ENCODE measurements at places on chromosomes 1 and 21.

GRCh38 chr1:36411674-36412648 lies 14.3 kb upstream of the LSM10 start:
- DNase-seq = peak; percentile 40

- peak; percentile 14 for DNase-seq
Observed at GRCh38 chr1:64608005-64608650, 136.7 kb upstream of the RAVER2 start.

DNA sequence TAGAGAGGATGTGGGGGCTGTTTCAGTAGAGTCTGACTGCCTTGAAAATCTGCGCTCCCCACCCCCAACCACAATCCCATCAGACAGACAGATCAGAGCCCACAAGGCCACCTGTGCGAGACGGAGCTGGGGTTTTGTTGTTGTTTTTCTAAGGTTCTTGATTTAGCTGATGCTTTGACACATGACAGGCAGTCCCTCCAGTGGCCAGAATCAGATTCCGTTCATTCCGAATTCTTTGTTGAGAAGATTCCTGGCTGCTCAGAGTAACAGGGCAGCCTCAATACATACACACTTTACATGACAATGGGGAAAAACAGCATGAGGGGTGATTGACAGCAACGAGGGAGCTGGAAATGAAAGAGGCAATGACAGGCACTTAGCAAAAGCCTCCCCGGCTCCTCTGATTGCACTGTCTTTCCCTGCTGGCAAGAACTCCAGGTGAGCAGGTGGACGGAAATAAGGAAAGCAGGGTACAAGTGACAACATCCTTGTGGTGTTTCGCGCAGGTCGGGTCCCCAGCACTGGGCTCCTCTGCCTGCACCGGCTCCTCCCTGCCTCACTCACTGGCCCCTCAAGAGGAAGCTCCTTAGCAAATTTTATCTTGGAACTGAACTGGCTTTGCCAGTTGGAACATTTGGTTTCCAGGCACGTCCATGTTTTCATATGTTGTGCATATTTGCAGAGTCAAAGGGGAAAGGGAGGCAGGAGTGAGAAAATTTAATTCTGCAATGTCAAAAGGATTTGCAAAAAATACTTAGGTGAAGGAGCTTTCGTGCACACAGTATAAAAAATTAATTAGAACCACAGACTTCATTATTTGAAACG lies 148.7 kb downstream of the PGBD5 start:
- no peak for DNase-seq

DNA sequence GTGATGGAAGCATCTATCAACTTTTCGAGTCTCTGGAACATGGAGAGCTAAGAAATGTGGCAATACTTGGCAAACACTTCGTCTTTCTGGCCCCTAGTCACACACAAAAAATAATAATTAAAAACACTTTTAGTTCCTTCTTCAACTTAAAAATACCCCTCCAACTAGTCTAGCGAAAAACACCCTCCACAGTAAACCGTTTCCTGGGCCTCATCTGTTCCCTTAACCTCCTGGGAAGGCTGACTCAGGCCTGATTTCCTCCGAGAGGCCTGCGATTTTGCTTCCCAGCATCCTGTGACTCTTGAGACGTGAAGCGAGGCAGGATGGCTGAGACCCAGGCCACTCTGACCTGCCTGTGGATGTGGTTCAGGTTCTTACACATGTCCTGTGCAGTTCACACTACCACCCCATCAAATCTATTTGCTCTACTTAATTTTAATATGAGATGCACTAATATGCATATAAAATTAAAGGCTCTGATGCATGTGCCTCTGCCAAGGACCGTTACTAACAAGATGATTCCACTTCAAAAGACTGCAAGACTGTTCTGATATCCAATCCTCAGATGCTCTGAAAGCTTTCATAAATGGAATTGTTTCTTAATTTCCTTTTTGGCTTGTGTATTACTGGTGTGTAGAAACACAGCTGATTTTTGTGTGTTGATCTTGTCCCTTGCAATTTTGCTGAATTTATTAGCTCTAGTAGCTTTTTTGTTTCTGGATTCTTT lies 3.5 kb downstream of the NAV1 start:
- peak; percentile 85 for DNase-seq

- no peak for DNase-seq
Observed at GRCh38 chr21:44931137-44931500, 8.7 kb upstream of the SLX9 start.

- no peak for DNase-seq
Observed at GRCh38 chr1:193437785-193438184, 251.4 kb upstream of the B3GALT2 start.

DNA sequence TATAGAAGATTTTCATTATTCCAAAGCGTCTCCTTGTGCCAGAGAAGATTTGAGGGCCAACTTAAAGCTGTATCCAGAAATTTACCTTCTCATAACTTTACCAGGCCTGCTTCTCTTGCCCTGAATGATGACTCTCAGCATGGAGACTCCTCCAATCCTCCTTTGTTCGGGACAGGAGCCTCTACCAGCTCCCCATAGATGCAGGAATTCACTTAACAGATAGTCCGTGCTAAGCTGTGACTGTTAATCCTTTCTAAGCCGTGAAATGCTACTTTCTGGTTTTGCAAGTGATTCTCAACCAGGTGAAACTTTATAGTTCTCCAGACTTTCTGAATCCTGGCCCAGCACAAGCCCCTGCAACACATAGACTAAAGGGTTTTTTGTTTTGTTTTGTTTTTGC lies 31.8 kb upstream of the KCND3 start:
- no peak for DNase-seq

- peak; percentile 96 for DNase-seq
Observed at GRCh38 chr1:156475568-156476500, 24.7 kb downstream of the MEF2D start.

DNA sequence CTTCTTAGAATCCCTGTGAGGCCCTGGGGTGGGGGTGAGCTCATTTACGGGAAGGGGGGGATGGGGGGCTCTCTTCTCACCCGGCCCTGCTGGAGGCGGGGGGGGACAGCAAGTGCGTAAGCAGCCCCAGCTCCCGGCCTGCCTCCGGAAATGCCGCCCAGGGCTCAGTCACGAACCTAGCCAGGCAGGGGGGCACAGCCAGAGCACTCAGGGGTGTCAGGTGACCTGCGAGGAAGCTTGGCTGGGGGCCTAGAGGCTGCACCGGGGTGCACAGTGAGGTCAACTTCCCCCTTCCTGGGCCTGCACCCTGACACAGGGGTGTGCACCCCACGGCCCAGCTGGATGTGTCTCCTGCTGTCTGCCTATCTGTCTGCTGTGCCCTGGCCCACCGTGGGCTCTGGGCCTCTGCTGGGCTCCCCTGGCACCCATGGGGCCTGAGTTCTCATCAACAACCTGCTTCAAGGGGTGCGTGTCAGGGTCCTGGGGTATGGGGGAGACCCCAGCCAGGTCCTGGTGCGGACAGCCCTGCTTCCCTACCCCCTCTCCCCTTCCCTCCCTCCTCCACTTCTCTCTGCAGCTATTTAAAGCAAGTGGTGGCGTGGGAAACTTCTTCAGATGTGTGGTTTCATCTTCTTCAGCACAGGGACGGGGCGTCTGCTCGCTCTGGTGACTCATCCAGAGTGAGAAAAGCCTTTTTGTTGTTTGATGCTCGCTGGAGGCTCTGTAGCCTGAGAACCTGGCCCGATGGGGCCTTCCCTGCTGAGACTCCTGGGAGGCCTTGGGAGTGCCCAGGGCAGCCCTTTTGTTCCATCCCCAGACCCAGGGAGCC lies 92.5 kb upstream of the RUNX3 start:
- peak; percentile 75 for DNase-seq

DNA sequence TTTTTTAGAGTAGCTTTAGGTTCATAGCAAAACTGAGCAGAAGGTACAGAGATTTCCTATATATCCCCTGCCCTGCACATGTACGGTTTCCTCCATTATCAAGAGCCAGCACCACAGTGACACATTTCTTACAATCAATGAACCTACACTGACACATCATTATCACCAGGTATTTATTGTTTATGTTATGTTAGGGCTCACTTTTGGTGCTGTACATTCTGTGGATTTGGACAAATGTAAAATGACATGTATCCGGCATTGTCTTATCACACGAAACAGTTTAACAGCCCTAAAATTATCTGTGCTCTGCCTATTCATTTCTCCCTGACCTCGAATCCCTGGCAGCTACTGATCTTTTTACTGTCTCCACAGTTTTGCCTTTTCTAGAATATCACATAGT lies 93.7 kb upstream of the DPH5 start:
- no peak for DNase-seq

DNA sequence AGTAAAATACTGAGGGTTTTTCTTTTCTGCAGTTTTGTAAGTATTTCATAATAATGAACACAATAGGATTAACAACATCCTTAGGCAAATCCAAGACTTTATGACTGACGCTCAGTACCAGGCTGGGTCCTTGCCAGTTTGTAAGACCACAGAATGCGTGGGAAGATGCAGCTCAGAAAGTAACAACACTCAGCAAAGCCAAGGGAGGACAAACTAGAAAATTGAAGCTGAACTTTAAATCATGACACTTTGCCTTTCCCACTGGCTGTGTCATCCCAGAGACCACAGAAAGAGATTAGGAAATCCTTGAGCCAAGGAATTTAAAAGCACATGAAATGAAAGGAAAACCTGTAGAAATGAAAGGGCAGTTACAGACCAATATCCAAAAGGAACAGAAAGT lies 426.3 kb upstream of the CHRM3 start:
- no peak for DNase-seq

DNA sequence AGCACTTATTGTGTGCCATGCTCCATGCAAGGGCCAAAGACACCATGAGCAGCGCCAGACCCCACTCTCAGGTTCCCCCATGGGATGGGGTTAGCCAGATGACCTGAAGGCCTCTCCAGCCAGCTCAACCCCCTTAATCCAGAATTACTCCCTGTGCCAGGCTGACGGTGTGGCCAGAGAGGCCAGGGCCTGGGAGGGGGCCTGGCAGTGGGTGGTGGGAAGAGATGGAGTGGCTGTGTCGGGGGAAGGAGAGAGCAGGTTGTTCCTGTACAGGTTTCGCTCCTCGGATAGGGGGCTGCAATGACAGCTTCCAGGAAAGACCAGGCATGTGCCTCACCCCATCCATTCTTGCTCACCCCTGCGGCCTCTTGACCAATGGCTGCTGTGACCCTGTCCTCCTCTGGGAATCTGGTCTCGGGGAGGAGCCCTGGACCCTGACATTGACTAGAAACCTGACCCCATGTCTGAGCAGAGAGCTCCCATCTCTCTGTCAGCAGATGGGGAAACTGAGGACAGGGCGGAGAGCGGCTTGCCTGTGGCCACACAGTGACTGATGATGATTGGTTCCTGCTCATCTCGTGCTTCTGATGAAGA lies 345.3 kb downstream of the MATN1 start:
- no peak for DNase-seq

GRCh38 chr1:36349241-36349671 lies 25.8 kb upstream of the EVA1B start:
- DNase-seq = peak; percentile 80

DNA sequence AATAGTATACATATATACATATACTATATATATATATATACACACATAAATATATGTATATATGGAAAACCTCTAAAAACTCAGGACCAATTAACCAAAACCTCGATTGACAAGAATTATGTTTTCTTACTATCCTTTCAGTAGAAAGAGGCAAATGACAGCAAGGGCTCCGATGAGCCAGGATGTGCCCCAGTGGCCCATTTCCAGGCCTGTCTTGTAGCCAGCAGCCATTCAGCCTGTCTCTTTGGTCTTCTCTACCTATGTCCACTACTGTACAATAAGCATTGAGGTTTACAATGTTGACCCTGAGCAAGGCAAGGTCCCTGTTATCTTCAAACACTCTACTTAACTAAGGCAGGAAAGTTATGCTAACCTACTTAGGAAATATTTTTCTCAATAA lies 9.8 kb downstream of the KCNA2 start:
- DNase-seq = no peak

DNA sequence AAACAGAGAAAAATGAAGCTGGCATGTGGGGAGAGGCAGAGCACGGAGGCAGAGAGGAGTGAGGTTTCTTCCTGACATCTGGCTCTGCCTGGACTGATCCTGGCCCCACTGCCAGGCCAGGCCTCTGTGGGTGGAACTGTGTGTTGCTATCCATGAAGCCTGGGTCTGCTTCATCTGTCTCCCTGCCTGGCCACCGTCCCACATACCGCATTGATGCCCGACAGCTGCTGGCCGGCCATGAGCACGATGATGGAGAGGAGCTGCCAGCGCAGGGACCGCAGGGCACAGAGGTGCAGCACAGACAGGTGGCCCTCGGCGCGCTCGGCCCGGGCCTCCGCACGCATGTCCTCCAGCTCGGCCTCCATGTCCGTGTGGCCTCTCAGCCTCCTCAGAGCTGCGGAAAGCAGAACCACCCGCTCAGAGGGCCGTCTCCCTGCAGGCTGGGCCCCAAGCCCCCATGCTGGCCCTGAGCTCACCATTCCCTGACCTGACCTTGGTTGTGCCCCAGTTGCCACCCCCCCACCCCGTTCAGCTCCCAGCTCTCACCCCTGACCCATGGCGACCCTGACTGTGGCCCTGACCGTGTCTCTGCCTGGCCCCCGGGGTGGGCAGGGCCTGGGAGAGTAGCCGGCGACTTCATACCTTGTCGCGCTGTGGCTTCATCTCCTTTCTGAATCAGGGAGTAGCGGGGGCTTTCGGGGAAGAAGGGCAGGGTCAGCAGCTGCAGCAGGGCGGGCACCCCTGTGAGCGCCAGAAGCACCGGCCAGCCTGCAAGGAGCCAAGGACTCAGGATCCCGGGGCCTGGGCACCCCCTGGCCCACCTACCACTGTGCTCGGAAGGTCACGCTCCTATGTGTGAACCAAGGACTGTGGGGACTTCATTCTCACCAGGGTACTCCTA lies 11.5 kb downstream of the SLC2A7 start:
- no peak for DNase-seq

- DNase-seq = no peak
Observed at GRCh38 chr1:80640978-80641377, 1159.8 kb upstream of the ADGRL2 start.

DNA sequence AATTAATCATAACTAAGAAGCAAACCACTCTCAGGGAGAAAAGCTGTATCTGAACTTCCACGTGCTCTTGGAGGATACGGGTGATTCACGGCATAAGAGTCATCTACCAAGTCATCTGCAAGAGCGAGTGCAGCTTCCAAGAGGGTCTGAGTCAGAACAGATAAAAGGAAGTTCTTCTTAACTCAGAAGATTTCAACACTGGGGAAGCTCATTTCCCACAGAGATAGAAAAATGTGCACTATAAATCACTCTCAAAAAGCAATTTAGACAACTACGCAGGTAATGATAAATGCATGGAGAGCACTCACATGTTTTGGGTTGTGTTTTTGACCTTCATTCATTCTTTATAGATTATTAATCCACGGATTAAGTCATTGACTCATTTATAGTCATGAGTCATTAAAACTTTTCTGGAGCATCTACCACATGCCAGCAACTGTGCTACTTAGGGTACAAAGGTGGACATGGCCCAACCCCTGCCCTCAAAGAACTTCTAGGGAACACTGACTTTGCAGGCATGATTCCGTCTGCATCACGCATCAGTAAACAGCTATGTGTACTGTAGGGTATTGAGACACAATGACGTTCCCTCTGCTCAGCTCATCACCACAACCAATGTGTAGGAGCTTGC lies 20.8 kb downstream of the KCNJ15 start:
- peak; percentile 99 for DNase-seq

DNA sequence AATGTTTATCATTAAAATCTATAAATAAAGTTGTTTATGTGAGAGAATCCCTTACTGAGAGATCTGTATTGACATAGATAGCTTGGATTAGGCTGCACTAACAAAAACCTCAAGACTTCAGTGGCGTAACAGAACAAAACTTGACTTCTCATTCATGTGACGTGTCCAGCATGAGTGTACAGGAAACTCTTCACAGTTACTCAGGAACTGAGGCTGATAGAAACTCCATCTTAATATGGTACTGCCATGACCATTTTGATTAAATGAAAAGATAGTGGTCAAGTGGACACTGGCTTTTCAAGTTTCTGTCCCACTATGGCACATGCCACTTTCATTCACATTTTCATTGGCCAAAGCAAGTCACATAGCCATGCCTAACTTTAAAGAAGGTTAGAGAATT lies 3.7 kb downstream of the ST3GAL3 start:
- peak; percentile 84 for DNase-seq
